ENCODE measurements at places on chromosomes 5 and 9.

DNA sequence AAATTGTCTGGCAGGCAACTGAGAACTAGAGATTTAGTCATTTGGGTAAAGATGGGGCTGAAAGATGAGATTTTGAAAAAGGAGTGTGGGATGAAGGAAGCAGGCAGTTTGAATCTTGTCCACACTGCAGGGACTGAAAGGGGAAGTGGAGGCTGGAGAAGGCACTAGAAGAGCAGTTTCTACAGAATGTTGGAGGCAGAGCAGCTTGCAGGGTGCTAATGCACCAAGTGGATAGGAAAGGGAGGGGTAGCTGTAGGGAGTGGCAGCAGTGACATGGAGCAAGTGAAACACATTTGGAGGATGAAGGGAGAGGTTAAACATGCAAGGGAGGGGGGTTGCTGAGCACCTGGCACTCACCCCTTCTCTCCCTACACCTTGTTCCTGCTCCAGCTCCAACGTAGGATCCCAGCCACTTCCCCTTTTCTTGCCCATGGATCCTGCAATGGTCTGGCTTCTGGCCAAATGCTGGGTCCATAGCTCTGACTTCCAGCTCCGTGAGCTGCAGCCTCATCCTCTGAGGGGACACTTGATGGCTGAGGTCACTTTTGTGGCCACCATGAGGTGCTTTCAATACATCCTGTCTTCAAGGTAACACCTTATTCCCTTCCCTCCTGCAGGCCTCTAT, 30.0 kb upstream of the FGD3 start:
- DNase-seq: no peak

GRCh38 chr9:38053697-38054461, 15.1 kb downstream of the SHB start:
- no peak for DNase-seq

- DNase-seq: no peak
Measured at GRCh38 chr9:107043886-107044285, 180.9 kb downstream of the ZNF462 start.

DNA sequence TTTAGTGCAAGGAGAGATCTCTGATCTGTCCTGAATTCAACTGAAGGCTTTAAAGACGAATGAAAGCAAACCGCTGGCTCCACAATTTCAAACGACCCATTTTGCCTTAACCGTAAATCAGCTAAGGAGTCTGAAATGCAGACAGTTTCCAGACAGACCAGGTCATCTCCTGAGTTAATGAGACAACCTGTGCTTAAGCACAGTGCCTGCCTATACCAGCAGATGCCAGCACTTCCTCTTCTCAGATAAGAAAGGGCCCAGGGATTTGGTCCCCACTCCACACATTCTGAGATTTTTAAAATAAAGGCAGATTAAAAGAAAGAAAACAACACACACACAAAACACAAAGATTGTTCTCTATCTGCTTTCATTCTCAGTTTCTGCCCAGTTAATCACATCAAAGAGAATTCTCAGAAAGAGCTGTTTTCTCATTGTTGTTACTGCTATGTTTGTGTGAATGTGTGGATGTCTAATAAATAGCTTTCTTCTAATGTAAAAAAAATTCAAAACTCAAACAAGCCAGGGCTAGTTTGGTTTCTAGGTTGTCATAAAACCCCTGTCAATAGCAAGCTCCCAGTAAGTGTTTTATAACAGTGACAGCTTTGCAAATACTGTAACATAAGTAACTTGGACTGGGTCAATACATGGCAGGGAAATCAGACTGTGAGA, 157.7 kb upstream of the SLC24A2 start:
- DNase-seq: no peak

DNA sequence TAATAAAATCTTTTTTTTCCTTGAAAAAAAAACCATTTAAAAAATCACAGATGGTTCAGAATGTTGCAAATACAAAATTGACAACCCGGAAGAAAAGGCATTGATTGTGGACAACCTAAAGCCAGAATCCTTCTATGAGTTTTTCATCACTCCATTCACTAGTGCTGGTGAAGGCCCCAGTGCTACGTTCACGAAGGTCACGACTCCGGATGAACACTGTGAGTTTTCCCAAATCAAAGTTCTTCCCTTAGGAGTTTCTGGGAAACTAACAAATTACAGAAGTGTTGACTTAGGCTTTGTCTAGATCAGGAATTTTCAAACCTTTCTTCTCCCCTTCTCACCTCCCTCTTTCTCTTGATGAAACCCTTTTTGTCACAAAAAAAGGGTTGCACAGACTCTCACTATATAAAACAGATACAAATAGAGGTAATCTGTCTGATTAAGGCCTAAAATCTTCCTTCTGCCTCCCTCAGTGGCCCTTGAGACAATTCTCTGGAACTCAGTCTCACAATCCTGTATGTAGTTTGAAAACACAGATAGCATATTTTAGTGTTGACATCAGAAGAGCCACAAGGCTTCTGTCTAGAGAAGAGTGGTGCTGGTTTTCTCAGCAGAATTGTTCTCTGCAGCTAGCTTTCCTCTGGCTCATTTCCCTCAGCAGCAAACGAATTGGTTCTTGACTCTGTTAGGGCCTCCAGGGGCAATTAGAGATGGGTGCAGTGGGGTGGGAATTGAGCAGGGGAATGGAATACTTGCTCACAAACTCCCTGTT, 79.5 kb downstream of the OSMR start:
- no peak for DNase-seq

GRCh38 chr9:109817846-109818472, 38.0 kb downstream of the PALM2AKAP2 start:
- no peak for DNase-seq

Measured in activated gamma-delta T cell treated with anti-CD3 and anti-CD28 coated beads, Interleukin-2, amount 50 U/mL, for 16 hours (primary cell).